ENCODE measurements at places on chromosomes 1 and 21.
A peak's percentile ranks its signal among the peaks of the same experiment; 100 is the strongest.

DNA sequence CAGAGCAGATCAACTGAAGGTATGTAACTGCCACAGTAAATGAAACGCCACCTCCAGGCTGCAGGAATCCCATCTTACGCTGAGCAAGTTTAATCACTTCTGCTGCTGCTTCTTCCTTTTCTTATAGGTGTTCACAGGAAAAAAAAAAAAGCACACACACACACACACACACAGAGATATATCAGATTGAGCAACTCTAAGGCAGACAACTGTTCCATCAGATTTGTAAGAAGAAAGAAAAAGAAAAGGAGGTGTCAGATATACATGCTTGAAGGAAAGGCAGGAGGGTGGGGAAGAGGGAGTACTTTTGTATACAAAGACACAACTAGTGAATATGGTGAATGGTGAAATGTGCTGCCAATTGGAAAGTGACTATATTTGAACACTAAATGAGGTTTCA lies 28.6 kb downstream of the DSTYK start:
- no peak for DNase-seq

- peak; percentile 66 for DNase-seq
Measured at GRCh38 chr1:206769304-206769731, 1.3 kb upstream of the IL19 start.

DNA sequence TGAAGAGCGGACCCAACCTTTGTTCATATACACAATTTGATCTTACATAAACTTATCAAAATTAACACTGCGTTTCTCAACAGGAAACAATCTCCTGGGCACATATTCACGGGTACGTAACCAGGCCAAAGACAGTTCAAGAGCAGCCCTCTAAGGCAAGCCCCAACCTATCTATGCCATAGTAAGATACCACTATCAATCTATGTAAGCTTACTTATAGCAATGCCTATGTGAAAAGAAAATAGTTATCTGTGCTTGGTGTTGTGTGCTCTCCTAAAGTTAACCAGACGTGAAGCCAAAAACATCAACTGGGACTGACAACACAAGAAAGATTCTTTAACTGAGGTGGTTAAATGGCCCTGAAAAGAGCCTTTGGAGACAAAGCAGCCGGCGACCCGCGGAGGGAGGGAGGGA lies 49.4 kb upstream of the BOLA1 start:
- no peak for DNase-seq

GRCh38 chr1:231016966-231017365 lies 23.1 kb downstream of the FAM89A start:
- DNase-seq: no peak

DNA sequence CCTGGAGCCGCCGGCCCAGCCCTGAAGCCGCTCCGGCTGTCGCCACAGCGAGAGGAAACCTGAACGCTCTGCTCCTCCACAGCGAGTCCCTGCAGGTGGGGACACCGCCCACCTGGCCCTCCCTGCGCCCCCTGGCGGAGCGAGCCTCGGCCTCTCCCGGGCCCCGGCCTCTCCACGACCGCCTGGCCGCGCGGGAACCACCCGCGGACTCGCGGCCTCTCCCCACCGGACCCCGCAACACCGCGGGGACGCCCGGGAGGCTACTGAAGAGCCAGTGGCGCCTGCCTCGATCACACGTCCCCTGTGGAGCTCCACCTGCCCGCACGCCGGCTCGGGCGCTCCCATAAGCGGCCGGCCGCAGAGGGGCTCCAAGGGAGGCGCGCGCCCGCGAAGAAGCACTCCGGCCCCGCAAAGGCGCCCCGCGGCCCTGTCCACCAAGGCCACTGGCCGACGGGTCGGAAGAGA lies 109.6 kb downstream of the KCNN3 start:
- peak; percentile 72 for DNase-seq

- no peak for DNase-seq
Measured at GRCh38 chr1:107683191-107683657, 281.8 kb downstream of the VAV3 start.

DNA sequence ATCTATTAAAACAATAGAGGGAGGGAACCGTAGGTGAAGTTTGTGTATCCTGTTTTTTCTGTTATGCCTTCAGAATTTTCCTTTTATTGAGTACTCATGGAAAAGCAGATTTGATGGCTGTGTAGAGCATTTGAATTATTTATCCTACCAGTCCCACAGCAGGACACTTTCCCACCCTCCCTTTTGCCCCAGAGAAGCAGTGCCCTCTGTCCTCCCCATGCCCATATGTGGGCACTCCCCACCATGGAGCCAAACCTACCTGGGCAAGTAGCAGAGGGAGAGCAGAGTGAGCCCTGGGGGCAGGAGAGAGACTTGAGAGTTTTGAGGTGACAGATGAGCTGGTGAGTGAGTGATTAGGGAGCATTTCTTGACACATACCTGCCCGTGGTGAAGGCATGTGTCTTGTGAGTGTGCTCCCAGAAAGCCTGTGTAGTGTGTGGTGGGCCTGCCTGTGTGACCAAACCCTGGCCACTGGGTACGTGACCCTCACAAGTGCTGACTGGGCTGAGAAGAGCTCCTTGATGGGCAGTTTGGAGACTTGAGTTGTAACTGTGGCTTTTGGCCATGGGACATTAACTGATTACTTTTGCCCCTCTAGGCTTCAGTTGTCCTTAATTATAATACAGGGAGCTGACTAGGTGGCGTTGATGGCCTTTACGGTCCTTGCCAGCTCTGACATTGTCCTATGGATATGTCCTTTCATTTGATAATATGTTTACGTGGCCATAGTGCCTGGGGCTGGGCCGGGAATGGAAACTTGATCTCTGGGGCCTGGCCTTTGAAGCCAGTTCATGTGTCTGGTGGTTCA lies 3.6 kb downstream of the PSEN2 start:
- DNase-seq: no peak

GRCh38 chr1:199279067-199279466 lies 640.2 kb downstream of the PTPRC start:
- no peak for DNase-seq

- no peak for DNase-seq
Measured at GRCh38 chr1:243842978-243843511, 7.0 kb downstream of the AKT3 start.

DNA sequence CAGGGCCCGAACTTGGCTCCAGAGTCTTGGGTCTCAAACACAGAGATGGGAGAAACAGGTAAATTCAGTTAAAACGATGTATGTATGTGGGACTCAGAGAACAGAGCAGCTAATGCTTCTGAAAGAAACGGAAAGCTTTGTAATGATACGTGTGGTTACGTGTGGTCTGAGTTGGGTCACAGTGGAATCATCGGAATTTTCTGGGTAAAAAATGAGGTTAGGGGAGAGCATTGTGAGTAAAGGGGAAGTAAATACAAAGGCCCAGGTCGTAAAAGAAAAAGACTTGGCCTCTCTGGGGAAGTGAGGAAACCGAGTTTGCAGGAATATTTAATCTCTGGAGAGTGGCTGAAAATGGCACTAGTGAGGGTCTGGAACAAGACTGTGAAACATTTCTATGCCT lies 8.3 kb downstream of the NHLH2 start:
- no peak for DNase-seq

- DNase-seq: no peak
Measured at GRCh38 chr1:88488237-88488636, 195.8 kb upstream of the PKN2 start.

GRCh38 chr1:100661176-100661575 lies 58.4 kb upstream of the VCAM1 start:
- no peak for DNase-seq

- DNase-seq: no peak
Measured at GRCh38 chr1:77319036-77319705, 37.4 kb downstream of the AK5 start.

GRCh38 chr1:41719590-41719989 lies 199.1 kb downstream of the HIVEP3 start:
- DNase-seq: no peak

DNA sequence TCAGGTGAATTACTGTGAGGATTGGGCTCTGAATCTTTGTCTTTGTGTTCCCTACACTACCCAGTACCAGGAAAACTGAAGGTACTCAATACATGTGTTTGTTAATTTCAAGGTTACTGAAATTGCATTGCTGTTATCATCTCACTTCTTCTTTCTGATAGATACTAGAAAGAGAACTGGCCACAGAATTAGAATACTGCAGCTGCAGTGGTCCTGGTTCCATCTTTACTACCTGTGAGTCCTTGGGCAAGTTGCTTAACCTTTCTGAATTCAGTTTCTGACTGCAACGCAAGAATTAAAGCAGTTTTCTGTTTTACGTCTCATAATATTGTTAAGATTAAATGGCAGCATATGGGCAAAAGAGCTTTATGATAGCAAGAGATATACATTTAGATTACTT lies 263.5 kb downstream of the LMO4 start:
- no peak for DNase-seq

DNA sequence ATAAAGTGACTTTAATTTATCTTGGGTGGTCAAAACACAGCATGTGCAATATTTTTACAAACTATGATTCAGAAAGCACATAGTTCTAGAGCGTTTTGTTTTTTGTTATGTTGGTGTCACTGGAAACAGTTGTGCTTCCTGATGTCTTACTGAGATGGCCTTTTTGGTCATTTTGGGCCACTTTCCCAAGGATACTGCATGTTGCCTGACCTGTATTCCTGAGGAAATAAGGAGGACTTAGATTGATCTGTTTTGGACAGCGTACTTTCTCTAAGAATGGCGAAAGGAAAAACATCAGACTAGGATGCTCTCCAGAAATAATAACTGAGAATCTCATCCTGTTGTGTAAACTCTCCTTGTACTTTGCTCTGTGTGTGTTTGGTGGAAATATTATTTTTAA lies 451.2 kb downstream of the USP25 start:
- no peak for DNase-seq

DNA sequence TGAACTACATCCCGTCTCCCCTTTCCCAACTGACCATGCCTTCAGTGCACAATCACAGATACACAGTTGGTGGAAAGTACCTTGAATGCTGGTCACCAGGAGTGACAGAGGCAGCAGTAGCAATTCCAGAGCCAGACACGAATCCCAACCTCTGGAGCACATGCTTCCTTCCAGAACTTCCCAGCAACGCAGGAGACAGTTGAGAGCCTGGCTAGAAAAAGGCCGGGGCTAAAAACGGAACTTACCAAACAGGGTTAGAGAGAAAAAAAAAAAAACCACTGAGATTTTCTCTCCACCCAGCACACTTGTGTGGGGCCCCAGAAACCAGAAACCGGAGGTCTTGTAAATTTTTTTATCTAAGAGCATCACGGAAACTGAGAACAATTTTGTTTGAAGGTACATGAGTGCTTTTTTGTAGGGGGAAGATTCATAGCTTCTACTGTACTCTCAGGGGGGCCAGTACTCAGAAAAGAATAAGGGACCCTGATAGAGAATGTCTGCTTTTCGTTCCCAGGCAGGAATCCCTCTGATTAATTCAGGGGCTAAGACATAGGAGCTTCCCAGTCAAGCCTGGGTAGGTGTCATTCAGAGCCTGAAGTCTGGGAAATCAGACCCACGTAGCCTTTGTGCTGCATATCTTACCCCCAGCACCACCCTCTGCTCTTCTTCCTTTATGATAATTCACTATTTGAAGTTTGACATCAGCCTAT lies at the start of gene CD48:
CD48 (minus strand) TSS at position 221 of the 710 bp plus-strand sequence; CDS start at position 162, 59 bp downstream.
- DNase-seq: peak; percentile 42

DNA sequence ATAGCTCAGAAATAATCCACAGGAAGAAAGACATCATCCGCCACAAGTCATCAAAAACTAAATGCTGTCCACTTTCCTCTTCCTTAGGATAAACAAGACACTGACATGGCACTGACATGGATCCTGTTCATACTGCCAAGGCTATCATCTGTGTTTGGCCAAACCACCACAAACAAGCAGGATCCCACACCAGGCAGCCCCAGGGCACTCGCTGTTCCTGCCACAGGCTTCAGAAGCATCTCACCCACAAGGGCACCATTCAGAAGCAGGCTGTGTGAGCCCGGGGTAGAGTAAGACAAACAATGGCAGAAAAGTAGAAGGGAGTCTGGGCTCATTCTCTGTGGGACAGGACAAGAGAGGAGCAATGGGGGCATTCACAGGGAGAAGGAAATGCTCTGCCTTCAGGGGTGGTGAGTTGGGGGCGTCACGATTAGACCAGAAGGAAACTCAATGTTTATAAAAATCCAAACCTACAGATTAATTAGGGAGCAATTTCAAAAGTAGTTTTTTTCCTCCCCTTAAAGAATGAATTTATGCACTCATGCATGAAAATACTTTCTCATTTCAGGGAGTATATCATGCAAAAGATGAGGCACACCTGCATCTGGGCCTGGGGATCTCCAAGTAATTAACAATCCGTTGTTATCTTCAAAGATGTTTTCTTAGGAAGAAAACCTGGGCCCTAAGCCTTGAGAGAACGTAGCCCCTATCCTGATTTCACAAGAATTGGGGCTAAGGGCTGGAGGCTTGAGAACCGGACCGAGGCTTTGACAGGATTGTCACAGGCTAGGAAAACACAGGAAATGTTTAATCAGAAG lies 43.3 kb upstream of the ATP1A1 start:
- DNase-seq: no peak

DNA sequence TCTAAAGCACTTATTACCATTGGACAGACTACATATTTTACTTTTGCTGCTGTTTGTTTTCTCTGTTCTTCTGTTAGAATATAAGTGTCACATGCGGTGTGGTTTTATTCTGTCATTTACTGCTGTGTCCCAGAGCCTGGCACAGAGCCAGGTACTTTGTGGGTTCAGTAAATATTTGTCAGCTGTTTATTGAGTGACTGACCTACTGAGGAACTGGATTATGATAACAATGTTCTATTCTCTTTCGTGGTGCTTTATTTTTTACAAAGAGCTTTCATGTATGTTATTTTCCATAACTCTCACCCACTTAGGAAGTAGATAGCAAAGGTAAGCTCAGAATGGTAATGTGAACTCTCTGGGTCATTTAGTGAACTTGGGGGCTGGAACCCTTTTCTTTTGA lies 118.8 kb downstream of the RWDD3 start:
- DNase-seq: no peak

Measured in central memory CD8-positive, alpha-beta T cell (primary cell).